NCI-H146 (cell line): ENCODE measurements at places on chromosomes 13 and 19.

- DNase-seq: peak; percentile 29
Measured at GRCh38 chr19:20247016-20247683, 80.1 kb downstream of the ZNF486 start.

GRCh38 chr13:27362064-27362751 lies 62.2 kb upstream of the GTF3A start:
- DNase-seq: peak; percentile 84

- DNase-seq: no peak
Measured at GRCh38 chr19:41401483-41401882, 3.9 kb downstream of the BCKDHA start.

GRCh38 chr19:42121036-42121621 lies 11.1 kb downstream of the POU2F2 start:
- DNase-seq: no peak

DNA sequence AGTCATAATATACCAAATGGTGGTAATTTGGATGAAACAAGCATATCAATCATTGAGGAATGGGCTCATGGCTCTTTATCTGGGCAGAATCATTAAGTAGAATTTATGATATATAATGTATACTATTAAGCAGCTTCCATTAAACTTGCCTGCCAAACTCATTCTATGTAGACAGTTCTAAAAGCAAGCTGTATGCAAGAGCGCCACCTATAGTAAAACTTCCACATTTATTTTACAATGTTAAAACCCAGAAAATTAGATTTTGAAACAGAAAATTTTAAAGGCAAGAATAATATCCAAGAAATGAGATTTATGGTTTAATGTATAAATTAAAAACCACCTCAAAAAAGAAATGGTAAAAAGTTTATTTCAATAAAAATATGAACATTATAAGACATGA lies 161.5 kb downstream of the MZT1 start:
- peak; percentile 40 for DNase-seq

DNA sequence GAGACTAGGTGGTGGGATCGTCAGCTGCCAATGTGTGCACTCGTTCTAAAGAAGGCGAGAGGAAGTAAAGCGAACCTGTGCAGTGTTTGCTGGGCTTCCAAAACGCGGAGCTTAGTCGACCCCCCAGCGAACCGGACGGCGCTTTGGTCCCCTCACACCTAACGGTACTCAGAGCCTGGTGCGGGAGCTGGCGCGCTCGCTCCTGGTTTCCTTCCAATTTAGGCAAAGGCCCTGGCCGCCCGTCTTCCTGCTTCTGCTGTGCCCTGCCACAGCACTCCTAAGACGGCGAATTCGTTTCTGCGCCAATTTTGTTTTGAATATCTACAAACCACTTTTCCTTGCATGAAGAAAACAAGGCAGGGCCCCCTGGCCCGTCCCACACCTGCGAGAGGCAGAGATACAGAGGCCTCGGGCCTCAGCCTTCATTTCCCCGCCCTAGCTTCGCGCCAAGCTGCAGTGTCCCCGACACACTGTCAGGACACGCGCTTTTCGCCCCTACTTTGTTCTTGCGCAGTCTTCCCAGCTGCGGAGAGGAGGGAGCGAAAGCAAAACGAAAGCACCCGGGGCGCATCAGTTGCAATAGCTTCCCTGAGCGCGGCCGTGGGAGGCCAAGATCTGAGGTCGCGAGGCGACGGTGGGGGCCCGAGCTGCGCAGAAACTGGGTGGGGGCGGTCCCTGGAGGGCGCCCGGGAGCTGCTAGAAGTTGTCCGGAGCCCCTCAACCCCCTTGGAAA lies 111.9 kb downstream of the KCNRG start:
- DNase-seq: no peak

- no peak for DNase-seq
Measured at GRCh38 chr19:1018932-1019615, 1.8 kb downstream of the TMEM259 start.

- DNase-seq: no peak
Measured at GRCh38 chr13:33722216-33722915, 95.6 kb upstream of the RFC3 start.

- no peak for DNase-seq
Measured at GRCh38 chr13:46664195-46664594, 111.2 kb downstream of the LRCH1 start.

- no peak for DNase-seq
Measured at GRCh38 chr19:18118420-18119012, 20.9 kb downstream of the MAST3 start.

DNA sequence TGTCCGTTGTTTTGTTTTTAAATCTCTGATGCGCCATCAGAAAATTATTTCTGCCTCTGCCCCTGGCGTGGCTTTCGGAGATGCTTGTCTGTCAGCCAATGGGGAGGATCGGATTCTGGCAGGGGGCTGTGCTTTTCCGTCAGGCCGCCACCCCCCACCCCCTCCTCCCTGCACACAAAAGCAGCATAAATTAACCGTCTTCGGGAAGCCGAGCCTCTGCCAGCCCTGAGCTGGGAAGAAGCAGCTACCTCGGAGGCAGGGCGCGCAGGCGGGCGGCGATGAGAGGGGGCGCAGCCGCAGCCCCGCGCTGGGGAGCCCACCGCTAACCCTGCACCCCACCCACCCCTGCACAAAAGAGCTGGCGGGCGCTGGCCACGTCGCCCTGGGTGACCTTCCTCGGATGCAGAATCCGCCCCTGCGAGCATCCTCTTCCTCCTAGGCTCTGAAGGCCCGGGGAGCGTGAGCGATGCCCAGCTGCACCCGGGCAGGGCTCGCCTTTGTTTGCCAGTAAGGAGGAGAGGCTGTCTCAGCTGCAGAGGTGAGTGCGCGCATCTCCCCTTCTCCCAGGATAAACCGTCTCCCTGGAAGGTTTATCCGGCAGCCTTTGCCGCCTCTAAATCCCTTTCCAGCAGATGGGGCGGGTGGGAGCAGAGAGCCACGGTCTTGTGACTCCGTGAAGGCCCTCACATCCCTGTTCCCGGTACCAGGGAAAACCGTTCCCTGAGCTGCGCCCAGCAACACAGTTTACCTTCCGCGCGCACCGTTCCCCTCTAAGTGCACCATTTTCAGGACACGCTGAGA lies at the start of gene ATCAY:
Gene ATCAY, plus strand, starts transcription at position 215 of the 801 bp plus-strand sequence. CDS start 5,083 bp downstream, outside the sequence.
- DNase-seq: peak; percentile 86

DNA sequence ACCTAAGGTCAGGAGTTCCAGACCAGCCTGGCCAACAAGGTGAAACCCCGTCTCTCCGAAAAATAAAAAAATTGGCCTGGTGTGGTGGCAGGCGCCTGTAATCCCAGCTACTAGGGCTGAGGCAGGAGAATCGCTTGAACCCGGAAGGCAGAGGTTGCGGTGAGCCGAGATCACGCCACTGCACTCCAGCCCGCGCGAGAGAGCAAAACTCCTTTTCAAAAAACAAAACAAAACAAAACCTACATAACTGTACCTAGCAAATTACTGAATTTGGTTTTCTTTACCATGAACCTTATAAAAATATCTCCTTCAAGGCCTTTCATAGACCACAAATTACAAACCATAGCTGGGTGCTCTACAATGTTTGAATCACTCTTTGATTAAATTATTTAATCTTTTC lies 760 bp downstream of the ZNF91 start:
- DNase-seq: peak; percentile 21

DNA sequence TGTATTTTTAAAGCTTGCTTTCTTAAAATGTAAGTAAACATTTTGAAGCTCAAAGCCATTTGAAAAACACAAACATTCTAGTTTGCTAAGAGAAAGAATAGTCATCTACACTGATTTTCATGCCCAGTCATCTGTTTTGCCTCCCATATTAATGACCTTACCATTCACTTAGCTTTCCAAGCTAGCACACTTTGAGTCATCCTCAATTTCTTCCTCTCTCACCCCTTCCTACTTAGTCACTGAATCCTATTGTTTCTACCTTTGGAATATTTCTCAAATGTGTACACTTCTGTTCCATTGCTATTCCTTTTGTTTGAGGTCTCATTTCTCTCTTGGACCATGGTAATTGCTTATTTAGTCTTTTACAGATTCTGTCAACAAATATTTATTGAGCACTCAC lies 7.3 kb upstream of the HS6ST3 start:
- no peak for DNase-seq

GRCh38 chr19:18590273-18591272 lies 2.0 kb downstream of the REX1BD start:
- DNase-seq: no peak

GRCh38 chr13:99264051-99264450 lies 5.9 kb upstream of the GPR18 start:
- DNase-seq: no peak

- DNase-seq: no peak
Measured at GRCh38 chr19:51185069-51185867, 39.6 kb upstream of the CD33 start.

- no peak for DNase-seq
Measured at GRCh38 chr13:46874006-46874405, 22.8 kb downstream of the HTR2A start.

DNA sequence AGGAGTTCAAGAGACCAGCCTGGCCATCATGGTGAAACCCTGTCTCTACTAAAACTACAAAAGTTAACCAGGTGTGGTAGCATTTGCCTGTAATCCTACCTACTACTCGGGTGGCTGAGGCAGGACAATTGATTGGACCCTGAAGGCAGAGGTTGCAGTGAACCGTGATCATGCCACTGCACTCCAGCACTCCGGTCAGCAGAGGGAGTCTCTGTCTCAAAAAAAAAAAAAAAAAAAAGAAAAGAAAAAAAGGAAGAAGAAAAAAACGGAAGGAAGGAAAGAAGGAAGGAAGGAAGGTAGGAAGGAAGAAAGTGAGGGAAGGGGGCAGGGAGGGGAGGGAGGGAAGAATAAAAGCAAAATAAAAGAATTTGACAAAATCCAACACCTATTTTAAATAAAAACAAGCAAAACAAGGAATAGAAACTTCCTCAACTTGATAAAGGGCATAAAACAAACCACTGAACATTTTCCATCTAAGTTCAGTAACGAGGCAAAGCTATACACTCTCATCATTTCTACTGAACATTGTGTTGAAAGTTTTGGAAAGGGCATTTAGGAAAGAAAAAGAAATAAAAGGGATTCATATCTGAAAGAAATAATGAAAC lies 411.6 kb upstream of the SLITRK5 start:
- peak; percentile 35 for DNase-seq

- no peak for DNase-seq
Measured at GRCh38 chr19:15323496-15324235, 8.7 kb downstream of the BRD4 start.

DNA sequence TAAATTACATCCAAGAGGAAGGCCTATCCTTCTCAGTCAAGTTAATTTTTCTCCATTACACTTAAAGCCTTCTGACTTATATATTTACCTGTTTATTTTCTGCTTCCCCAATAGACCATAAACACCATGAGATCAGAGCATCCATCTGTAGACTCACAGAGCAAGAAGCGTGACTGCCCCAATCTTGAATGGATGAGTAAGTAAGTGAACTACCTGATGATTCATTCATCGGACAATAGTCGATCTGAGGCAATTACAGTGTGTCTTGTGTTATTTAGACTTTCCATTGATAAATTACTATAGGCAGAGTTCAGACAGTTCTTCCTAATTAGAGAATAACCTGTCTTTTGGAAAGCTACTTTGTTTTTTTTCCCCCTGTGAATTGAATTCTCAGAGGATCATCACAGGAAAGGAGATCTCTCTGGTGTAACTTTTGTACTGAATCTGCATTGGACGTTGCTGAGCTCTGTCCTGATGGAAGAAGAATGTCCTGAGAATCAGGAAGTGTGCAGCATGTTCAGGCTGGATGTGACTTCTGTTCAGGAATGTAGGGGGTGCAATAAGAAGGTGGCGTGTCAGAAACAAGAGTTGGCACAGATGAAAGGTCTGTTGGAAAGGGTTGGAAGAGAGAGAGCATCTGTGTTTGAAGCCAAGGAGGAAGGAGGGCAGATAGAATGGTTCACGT lies 367.0 kb downstream of the NALCN start:
- no peak for DNase-seq

- DNase-seq: no peak
Measured at GRCh38 chr13:97719736-97720135, 233.7 kb upstream of the IPO5 start.

DNA sequence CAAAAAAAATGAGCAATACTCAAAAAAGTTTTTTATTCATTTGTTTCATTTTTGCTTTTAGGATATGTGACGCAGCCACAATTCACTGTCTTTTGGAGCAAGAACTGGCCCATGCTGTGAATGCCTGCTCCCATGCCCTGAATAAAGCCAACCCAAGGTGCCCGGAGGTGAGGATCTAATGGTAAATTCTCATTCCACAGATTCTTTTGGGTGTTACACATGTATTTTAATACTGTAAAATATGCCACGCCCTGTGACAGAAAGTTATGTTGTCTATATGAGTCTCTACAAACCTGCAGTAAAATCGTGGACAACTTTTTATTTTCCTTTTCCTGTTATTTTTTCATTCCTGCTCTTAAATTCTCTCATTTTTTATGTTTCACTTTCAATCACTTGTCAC lies 57.5 kb upstream of the AKAP11 start:
- no peak for DNase-seq

GRCh38 chr19:31306006-31306753 lies 43.1 kb downstream of the TSHZ3 start:
- no peak for DNase-seq

GRCh38 chr19:4487572-4487971 lies 15.5 kb downstream of the HDGFL2 start:
- no peak for DNase-seq

GRCh38 chr13:77397636-77398035 lies 70.7 kb upstream of the MYCBP2 start:
- no peak for DNase-seq

DNA sequence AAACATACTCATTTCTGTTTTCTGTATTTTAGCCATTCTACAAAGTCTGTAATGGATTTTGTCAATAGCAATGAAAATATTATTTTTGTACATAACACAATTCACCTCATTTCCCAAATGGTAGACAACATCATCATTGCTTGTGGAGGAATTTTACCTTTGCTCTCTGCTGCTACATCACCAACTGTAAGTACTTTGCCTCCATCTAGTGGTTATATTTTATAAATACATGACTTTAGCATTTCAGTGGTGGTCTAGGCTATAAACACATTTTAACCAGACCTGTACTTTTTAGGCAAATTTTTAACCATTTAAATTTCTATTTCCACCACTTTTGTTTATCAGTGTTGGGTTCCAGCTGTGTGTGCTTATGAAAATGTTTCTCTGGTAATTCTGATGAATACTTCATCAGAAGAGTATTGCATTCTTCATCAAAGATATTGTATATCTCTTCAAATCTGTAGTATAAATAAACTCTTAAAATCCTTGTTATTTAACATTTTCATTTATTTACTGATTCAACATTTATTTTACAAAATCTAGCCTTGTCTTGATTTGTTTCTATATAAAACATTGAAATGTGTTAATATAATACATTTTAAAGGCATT lies 222.4 kb downstream of the NBEA start:
- DNase-seq: peak; percentile 54

DNA sequence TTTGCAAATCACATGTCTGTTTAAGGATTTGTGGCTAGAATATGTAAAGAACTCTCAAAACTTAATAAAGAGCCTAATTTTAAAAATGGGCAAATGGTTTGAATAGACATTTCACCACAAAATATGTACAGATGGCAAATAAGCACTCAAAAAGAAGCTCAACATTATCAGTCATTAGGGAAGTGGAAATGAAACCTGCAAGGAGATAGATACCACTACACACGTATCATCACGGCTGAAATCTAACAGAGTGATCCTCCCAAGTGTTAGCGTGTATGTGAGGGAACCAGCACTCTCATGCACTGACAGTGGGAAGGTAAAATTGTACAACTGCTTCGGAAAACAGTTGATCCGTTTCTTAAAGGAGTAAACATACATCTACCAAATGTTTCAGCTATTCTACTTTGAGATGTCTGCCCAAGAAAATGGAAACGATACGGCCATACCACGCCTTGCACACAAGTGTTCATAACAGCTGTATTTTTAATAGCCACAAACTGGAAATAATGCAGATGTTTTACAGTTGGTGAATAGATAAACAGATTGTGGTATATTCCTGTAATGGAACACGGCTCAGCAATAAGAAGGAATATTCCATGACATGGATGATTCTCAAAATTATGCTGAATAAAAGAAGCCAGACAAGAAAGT lies 14.5 kb downstream of the ARHGEF7 start:
- DNase-seq: no peak
